Progenitor cell of endocrine pancreas (in vitro differentiated cells): ENCODE measurements at places on chromosomes 3 and 15. TPM values are rescaled to one million over a fixed set of nuclear protein-coding genes. Genes with fewer than 3 reads are reported as not detected.

DNA sequence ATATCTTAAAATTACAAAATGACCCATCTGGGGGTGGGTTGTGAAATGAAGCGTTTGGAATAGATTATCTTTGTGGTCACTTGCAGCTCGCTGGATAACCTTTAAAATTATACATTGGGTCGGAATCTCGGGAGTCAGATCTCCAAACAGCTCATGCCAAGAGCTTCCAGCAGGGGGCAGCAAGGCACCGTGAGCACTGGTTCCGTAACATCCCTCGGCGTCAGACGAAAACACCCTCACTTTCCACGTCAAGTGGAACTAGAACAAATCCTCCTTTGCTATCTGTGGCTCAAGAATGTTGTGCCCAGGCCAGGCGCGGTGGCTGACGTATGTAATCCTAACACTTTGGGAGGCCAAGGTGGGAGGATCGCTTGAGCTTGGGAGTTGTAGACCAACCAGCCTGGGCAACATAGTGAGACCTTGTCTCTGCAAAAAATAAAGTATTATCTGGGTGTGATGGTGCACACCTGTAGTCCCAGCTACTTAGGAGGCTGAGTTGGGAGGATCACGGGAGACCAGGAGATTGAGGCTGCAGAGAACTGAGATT lies 31.1 kb downstream of the UMPS start:
- no peak overlapping the region for H3K27ac ChIP-seq
- H3K27me3 ChIP-seq = peaks cover 29% of the 10 kb centered on the region
- DNase-seq = peak; percentile 60
- peaks cover 5% of the 10 kb centered on the region for H3K36me3 ChIP-seq

- no peaks in the 10 kb centered on the region for H3K27me3 ChIP-seq
- DNase-seq = no peak
- H3K27ac ChIP-seq = no peak overlapping the region
Observed at GRCh38 chr3:176513604-176514003, 683.7 kb downstream of the TBL1XR1 start.

Gene MYL3
- 0.33 TPM in 1 of 2 replicates, not detected in the other for total RNA-seq

Gene SLC22A13
- total RNA-seq = 0.62 and 0.67 TPM in 2 replicates

Gene ACSBG1
- total RNA-seq = 0.18 TPM in 1 of 2 replicates, not detected in the other

DNA sequence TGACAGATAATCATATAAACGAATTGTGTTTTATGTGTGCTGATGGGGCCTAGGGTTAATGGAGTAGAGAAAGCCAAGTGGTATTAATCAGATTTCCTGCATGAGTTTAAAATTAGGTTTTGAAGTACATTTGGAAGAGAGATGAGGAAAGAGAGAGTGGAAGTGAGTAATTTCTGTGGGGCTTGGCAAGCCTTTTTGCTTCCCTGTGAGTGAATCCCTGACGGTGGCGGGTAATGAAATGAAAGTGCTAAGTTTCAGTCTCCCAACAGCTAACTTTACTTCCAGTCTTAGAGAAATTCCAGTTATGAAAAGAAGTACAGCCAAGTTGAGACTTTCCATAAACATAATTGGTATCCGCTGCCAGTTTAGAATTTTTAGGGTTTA lies 139.4 kb downstream of the BBX start:
- peaks cover 5% of the 10 kb centered on the region for H3K4me1 ChIP-seq
- H3K27ac ChIP-seq = no peak overlapping the region
- DNase-seq = no peak
- H3K27me3 ChIP-seq = no peaks in the 10 kb centered on the region
- H3K36me3 ChIP-seq = peaks cover 5% of the 10 kb centered on the region
- no peak overlapping the region for H3K4me3 ChIP-seq

DNA sequence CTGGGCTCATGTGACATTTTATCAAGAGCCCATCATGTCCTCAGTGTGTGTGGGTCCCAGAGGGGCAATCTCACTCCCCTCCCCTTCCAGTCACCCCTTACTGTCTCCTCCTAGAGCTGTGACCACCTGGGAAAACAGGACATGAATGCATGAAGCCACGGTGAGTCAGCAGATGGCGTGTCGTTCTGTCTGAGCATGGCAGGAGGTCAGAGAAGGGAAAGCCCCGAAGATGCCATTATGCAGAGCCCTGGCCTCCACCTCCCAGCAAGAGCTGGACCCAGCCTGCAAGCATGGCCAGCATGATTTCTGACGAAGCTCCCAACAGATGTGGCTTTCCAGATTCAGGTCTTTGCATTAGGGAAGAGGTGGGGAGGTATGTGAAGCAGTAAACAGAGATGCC lies 118.5 kb downstream of the TLE3 start:
- H3K4me1 ChIP-seq = no peaks in the 10 kb centered on the region
- H3K36me3 ChIP-seq = no peaks in the 10 kb centered on the region
- no peak for DNase-seq
- peaks cover 62% of the 10 kb centered on the region for H3K27me3 ChIP-seq
- H3K27ac ChIP-seq = no peak overlapping the region

Gene CD276
- total RNA-seq = 198 and 207 TPM in 2 replicates

DNA sequence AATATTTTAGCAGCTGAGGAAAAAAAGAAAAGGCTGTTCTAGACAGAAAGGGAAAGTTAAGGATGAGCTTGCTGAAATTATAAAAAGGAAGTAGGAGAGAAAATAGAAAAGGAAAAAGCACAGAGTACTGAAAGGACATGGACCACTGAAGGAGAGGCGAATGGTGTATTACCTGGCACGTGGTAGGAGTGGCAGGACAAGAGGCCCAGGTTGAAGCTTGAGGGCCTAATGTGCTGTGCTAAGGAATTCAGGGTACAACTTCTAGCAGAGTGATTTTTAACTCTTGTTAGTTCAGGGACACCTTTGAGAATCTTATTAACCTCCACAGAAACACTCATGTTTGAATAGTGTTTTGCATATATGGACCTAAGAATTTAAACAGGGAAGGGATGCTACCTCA lies 60.0 kb upstream of the CRTC3 start:
- H3K4me3 ChIP-seq = no peak overlapping the region
- peaks cover 34% of the 10 kb centered on the region for H3K36me3 ChIP-seq
- H3K4me1 ChIP-seq = peaks cover 4% of the 10 kb centered on the region
- H3K27ac ChIP-seq = no peak overlapping the region
- no peak for DNase-seq
- H3K27me3 ChIP-seq = no peaks in the 10 kb centered on the region

- peaks cover 11% of the 10 kb centered on the region for H3K27me3 ChIP-seq
- H3K27ac ChIP-seq = no peak overlapping the region
- DNase-seq = no peak
- peaks cover 9% of the 10 kb centered on the region for H3K36me3 ChIP-seq
Observed at GRCh38 chr3:134002306-134002705, 27.4 kb downstream of the SLCO2A1 start.

Gene NR1I2
- 0.62 and 1.0 TPM in 2 replicates for total RNA-seq

Gene ALG1L2
- 3.5 and 3.9 TPM in 2 replicates for total RNA-seq

DNA sequence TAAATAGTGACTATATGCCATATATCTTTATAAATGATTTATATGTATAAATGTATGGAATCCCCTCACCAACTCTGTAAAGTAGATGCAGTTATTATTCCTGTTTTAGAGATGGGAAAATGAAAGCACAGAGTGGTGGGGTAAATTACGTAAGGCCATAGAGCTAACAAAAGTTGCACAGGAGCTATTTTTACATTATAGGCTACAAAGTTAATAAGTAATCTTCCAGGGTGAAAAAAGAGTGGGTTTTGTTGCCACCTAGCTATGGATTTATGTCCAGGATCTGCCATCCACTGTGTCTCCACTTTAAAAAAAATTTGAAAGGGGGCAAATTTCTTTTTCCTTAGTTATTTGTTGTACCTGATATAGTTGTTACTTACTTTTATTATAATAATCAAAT lies 235.7 kb downstream of the MCTP2 start:
- no peaks in the 10 kb centered on the region for H3K27me3 ChIP-seq
- DNase-seq = no peak
- H3K36me3 ChIP-seq = no peaks in the 10 kb centered on the region
- H3K4me3 ChIP-seq = no peak overlapping the region

- peak overlapping the region; percentile 94 for H3K4me3 ChIP-seq
- DNase-seq = no peak
- no peak overlapping the region for H3K27ac ChIP-seq
- peaks cover 27% of the 10 kb centered on the region for H3K4me1 ChIP-seq
- peaks cover 5% of the 10 kb centered on the region for H3K36me3 ChIP-seq
Observed at GRCh38 chr3:150762662-150763121, 277 bp downstream of the SIAH2 start.

Gene ISL2
- 0.36 and 0.38 TPM in 2 replicates for total RNA-seq

GRCh38 chr15:61654002-61654740 lies 406.1 kb downstream of the VPS13C start:
- H3K4me3 ChIP-seq = no peak overlapping the region
- H3K27ac ChIP-seq = no peak overlapping the region
- H3K36me3 ChIP-seq = no peaks in the 10 kb centered on the region
- peaks cover 4% of the 10 kb centered on the region for H3K4me1 ChIP-seq
- DNase-seq = no peak
- H3K27me3 ChIP-seq = peaks cover 7% of the 10 kb centered on the region

DNA sequence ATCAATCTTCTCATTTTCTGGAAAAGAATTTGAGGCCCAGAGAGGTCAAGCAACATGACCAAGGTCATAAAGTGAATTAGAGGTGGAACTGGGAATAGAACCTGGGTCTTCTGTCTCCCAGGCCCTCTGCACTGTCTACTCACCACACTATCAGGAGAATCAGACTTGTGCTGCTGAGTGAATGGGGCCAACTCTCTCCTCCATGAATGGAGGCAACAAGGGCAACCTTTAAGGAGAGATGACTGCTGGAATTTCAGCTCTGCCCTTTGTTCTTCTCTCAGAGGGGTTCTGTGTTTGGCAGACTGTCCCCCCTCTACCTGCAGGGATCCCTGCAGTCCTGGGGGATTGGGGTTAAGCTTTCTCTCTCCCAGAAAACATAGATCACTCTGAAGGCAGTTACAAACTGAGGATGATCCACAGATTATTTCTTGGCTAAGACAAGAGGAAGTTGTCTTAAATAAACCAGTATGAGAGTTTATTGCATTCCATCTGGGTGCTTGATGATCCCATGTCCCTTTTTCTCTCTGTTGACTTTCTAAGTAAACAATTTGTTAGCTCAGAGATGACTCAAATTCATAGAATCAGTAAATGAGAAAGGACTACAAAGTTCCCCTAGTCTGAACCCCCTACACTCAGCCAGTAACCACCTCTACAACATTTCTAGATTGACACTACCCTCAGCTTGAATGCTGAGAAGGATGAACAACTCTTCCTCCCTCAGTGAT lies 99.0 kb upstream of the LIPC start:
- DNase-seq = no peak
- peaks cover 3% of the 10 kb centered on the region for H3K36me3 ChIP-seq
- peak overlapping the region; percentile 98 for H3K27ac ChIP-seq

GRCh38 chr3:186221760-186222378 lies 113.0 kb upstream of the ETV5 start:
- H3K27ac ChIP-seq = no peak overlapping the region
- no peak overlapping the region for H3K4me3 ChIP-seq
- H3K27me3 ChIP-seq = peaks cover 56% of the 10 kb centered on the region
- no peaks in the 10 kb centered on the region for H3K4me1 ChIP-seq
- DNase-seq = no peak
- no peaks in the 10 kb centered on the region for H3K36me3 ChIP-seq

DNA sequence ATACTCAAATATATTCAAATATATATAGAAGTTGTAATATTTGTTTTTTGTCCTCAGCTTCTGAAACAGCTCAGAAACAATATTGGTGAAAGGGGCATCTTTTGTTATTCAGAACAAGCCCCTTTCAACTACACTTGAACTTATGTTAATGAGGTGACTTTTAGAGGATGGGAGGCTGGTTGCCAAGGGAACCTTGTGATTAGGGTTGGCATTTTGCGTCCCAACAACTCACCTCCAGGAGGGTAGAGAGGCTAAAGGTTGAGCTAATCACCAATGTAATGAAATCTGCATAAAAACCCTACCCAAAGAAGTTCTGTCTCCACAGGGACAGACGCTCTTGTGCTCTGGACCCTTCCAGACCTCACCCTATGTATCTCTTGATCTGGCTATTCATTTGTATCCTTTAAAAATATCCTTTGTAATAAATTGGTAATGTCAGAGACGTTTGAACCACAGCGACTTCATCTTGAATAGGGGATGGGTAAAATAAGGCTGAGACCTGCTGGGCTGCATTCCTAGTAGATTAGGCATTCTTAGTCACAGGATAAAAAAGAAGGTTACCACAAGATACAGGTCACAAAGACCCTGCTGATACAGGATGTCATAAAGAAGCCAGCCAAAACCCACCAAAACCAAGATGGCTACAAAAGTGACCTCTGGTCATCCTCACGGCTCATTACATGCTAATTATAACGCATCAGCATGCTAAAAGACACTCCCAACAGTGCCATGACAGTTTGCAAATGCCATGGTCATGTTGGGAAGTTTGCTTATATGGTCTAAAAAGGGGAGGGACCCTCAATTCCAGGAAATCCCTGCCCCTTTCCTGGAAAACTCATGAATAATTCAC lies 111.1 kb downstream of the FMN1 start:
- no peaks in the 10 kb centered on the region for H3K36me3 ChIP-seq
- peaks cover 18% of the 10 kb centered on the region for H3K27me3 ChIP-seq
- no peak for DNase-seq
- H3K4me1 ChIP-seq = peaks cover 1% of the 10 kb centered on the region
